Tracheal epithelial cell (primary cell): ENCODE measurements at places on chromosomes 1 and 21. TPM values are rescaled to one million over a fixed set of nuclear protein-coding genes. Genes with fewer than 3 reads are reported as not detected.

The PPFIA4 gene
- total RNA-seq, result 0.64 and 14.0 TPM in 2 replicates

The MAP3K7CL gene
- total RNA-seq, result 6.4 and 8.4 TPM in 2 replicates

The BMP8A gene
- total RNA-seq, result not detected in 2 replicates

The PFKFB2 gene
- 25.1 and 38.6 TPM in 2 replicates for total RNA-seq

The OR6K3 gene
- total RNA-seq, result under 0.01 TPM in 1 of 2 replicates, not detected in the other

The ASCL5 gene
- 0.21 TPM in 1 of 2 replicates, not detected in the other for total RNA-seq

The SIM2 gene
- 0.21 and 0.96 TPM in 2 replicates for total RNA-seq

The UTS2 gene
- not detected in 2 replicates for total RNA-seq

The VAV3 gene
- total RNA-seq, result 0.96 and 24.9 TPM in 2 replicates

The TMEM52 gene
- 1.9 and 8.5 TPM in 2 replicates for total RNA-seq

The HLX gene
- not detected in 2 replicates for total RNA-seq

The ENTREP3 gene
- total RNA-seq, result 5.8 and 10.7 TPM in 2 replicates

The GABPB2 gene
- total RNA-seq, result 10.7 and 11.8 TPM in 2 replicates

The CACNA1S gene
- total RNA-seq, result not detected in 2 replicates
